ENCODE measurements at places on chromosomes 16 and 17.

GRCh38 chr16:4695473-4696171 lies 2.3 kb downstream of the NUDT16L1 start:
- DNase-seq = no peak

DNA sequence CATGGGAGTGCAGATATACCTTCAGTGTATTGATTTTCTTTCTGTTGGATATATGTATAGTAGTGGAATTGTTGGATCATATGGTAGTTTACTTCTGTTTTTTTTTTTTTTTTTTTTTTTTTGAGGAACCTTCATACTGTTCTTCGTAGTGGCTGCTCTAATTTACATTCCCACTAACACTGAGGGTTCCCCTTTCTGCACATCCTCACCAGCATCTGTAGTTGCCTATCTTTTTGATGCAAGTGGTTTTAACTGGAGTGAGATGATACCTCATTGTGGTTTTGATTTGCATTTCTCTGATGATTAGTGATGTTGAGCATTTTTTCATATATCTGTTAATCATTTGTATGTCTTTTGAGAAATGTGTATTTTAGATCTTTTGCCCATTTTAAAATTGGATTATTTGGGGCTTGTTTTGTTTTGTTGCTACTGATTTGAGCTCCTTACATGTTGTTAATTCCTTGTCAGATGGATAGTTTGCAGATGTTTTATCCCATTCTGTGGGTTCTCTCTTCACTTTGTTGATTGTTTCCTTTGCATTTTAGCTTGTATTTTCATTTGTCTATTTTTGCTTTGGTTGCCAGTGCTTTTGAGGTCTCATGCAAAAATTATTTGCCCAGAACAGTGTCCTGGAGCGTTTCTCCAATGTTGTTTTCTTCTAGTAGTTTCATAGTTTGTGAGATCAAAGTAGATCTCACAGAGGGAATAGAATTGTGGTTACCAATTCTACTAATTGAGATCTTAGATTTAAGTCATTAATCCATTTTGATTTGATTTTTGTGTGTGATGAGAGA lies 25.0 kb upstream of the BCAS3 start:
- DNase-seq = no peak

- no peak for DNase-seq
Observed at GRCh38 chr16:1540556-1540855, 7.0 kb downstream of the TMEM204 start.

DNA sequence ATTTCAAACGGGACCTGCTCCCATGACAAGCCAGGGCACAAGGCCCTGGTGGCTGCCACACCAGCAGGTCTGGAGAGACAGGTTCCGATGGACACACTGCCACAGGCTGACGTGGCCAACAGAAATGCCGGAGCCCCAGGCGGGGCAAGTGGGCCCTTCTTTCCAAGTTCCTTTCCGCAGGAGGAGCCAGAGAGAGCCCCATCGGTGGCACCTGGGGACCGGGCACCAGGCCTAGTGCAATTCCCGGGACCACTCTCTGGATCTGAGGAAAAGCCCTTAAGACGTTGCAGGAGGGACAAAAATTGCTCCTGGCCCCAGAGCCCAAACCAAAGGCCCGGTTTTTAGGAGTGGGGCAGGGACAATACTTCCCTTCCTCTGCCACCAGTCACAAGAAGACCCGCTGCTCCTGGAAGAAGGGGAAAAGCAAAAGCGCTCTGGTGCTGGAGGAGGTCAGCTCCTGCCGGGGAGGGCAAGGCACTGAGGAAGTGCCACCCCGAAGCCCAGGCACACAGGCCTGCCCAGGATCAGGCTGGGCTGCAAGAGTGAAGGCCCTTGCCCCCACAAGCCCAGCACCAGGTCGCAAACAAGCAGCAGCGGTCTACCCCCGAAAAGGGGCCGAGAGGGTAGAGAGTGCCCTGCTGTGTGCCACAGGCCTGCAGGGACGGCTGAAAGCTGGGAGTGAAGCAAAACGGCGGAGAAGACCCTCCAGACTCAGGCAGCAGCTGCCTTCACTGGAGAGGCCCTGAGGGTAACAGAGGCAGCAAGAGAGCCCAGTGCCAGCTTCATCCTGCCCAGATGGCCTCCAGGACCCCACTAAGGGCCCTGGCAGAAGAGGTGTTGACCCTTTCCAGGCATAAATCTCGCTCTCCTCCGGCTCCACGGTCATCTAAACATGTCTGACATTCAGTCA lies 29.1 kb downstream of the MAP1LC3B start:
- DNase-seq = no peak

GRCh38 chr17:17749921-17750320 lies 68.7 kb downstream of the RAI1 start:
- peak; percentile 61 for DNase-seq

GRCh38 chr16:70730944-70731343 lies 45.1 kb upstream of the MTSS2 start:
- DNase-seq = no peak

GRCh38 chr16:62100651-62101050 lies 64.4 kb upstream of the CDH8 start:
- DNase-seq = no peak

GRCh38 chr17:19645734-19646201 lies 2.8 kb upstream of the ALDH3A2 start:
- DNase-seq = peak; percentile 68

GRCh38 chr17:45745601-45746494 lies 38.3 kb upstream of the CRHR1 start:
- DNase-seq = no peak

- DNase-seq = no peak
Observed at GRCh38 chr17:1521086-1521640, 4.8 kb upstream of the INPP5K start.

DNA sequence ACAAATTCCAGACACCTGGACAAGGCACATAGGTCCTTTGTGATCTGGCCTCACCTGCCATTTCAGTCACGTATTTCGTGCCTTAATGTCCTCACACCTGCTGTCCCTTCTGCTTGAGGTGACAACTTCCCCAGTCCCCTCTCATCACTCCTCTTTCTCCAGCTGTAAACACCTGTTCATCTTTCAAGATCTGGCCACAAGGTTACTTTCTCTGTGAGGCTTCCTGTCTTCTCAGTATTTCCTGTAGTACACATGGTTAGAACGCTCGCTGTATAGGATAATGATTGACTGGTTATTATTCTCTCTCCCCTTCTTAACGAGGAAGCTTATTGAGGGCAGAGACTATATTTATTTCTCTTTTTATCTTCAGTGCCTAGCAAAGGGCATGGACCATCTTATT lies 74.5 kb upstream of the PMFBP1 start:
- no peak for DNase-seq

GRCh38 chr17:46195939-46196716 lies 2.9 kb upstream of the KANSL1 start:
- no peak for DNase-seq

DNA sequence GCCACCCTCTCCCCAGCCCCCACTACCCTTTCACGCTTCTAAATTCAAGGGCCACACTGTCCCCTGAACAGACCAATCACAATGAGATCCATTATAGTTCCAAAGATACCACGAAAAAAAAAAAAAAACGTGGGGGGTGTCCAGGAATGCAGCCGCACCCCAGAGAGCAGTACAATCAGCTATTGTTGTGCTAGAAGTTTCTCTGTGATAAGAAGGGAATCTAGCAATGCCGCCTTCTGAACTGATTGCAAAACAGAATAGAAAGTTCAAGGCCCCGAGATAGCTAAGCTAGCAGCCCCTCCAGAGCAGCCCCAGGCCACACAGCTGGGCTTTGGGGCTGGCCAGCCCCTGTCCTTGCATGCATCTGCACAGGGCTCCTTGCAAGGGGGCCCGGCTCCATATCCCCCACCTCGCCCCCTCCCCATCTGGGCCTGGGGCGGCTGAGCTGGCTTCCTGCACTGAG lies 86.9 kb upstream of the CBX4 start:
- DNase-seq = no peak

DNA sequence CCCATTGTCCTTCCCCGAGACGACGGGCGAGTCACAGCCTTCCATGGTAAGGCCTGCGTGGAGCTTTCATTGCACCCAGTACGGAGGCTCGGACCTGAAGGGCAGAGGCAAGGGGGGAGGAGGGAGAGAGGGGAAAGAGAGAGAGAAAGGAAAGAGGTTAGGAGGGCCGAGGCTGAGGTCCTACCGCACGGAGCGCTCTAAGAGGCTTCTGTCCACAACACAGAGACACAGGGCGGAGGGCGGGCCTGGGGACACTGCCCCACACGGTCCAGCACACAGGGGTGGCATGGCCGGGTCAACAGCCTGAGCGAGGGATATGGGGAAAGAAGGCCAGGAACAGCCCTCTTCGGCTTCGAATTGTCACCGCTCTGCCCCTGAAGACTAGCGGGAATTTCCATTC lies 87.8 kb downstream of the ZFHX3 start:
- DNase-seq = no peak

GRCh38 chr17:80510132-80510531 lies 33.7 kb upstream of the NPTX1 start:
- DNase-seq = no peak

GRCh38 chr17:48873696-48874443 lies 18.7 kb upstream of the ATP5MC1 start:
- no peak for DNase-seq

- DNase-seq = peak; percentile 75
Observed at GRCh38 chr16:67542464-67542863, 13.8 kb downstream of the RIPOR1 start.

- no peak for DNase-seq
Observed at GRCh38 chr17:58605986-58606385, 85.9 kb downstream of the TEX14 start.

- DNase-seq = no peak
Observed at GRCh38 chr17:70204431-70204830, 35.1 kb downstream of the KCNJ2 start.

GRCh38 chr16:2689968-2690801 lies 7.9 kb downstream of the KCTD5 start:
- no peak for DNase-seq

DNA sequence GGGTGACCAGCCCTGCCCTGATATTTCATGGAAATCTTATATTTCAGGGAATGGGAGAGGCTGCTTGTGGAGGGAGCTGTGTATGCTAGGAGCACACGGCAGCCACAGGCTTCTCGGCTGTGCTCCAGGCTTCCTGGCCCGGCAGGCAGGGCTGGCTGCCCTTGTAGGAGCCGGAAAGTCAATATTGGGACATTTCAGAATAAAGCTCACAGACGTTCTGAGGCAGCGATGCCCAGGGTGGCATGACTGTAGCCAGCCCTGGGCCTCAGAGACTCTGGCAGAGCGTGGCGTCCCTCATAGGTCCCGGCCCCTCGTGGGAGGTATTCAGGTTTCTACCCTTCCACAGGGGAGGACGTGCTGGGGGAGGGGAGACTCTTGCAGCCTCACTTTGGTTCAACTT lies 65.7 kb downstream of the BANP start:
- no peak for DNase-seq

GRCh38 chr16:79081297-79082066 lies 519.1 kb downstream of the MAF start:
- DNase-seq = peak; percentile 43

DNA sequence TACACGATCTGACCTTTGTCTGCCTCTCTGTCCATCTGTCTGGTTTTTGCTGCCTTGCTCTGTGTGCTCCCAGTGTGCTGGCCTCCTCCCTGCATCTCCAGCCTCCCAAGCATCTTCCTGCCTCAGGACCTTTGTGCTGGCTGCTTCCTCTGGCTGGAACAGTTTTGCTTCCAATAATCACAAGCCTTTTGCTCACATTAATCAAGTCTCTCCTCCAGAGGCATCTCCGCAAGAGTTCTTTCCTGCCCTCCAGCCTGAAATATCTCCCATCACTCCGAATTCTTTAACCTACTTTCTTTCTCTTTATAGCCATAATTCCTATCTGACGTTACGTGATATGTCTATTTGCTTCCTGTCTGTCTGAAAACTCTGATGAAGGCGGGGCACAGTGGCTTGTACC lies 267.1 kb downstream of the ABCC12 start:
- DNase-seq = no peak

GRCh38 chr17:7220593-7221277 lies 997 bp downstream of the ACADVL start:
- peak; percentile 70 for DNase-seq

- DNase-seq = no peak
Observed at GRCh38 chr16:87165885-87166284, 151.3 kb downstream of the C16orf95 start.

DNA sequence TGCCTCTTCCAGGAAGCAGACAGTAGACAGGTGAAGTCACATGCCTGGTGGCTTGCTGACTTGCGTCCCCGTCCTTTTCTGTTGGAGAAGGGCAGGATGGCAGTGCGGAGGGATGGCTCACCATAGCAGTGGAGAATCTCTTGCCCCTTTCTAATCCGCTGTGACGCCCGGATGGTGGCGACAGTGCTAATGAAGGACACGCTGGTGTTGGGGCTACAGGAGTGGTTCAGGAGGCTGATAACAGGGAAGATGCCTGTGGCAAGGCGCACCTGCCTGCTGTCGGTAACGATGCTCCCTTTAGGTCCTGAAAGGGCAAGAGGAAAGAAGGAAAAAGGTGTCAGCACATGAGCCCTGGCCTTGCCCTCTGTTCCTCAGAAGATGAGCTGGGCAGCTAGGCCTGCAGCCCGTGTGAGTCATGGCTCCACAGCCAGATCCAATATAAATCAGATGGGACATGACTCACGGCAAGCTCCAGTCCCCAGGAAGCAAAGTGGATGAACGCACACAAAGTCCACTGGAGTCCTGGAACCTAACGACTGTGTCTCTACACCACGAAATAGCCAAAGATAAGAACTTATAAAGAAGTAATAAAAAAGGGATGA lies 25.5 kb downstream of the SERPINF1 start:
- no peak for DNase-seq

DNA sequence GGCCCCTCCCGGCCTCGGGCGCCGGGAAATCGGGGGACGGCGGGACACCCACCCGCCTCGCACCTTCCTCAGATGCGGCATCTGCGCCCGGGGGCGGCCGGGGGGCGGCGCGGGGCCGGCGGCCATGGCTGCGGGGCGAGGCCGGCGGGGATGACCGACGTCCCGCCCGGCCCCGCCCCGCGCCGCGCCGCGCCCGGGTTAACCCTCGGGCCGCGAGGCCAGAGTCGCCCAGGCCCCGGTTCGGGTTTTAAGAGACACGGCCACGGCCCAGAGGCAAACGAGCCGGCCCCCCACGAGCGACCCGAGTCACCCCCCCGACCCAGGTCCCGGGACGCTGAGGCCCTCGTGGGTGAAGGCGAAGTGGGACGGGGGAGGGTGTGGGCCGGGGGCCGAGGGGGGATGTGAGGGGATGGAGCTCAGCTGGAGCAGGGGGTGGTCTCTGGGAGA lies at the start of gene RGS11:
RGS11 (minus strand) TSS at position 159 of the 447 bp plus-strand sequence; CDS start at position 126, 33 bp downstream.
- no peak for DNase-seq

- DNase-seq = no peak
Observed at GRCh38 chr16:17333229-17333628, 137.5 kb downstream of the XYLT1 start.

GRCh38 chr17:41396996-41397660 lies at the start of gene KRT31:
TSS of gene KRT31 (minus strand) at chr17:41397608. CDS start at chr17:41397539, 69 bp downstream.
- no peak for DNase-seq

- no peak for DNase-seq
Observed at GRCh38 chr17:10051112-10051511, 146.0 kb upstream of the RCVRN start.

- DNase-seq = peak; percentile 86
Observed at GRCh38 chr16:57648581-57649442, 19.3 kb upstream of the ADGRG3 start.

GRCh38 chr17:58358408-58359172 lies 6.6 kb upstream of the SUPT4H1 start:
- no peak for DNase-seq

Measured in stimulated activated CD4-positive, alpha-beta T cell treated with anti-CD3 and anti-CD28 coated beads, Interleukin-15, amount 100 ng/mL, for 24 hours (primary cell).